ENCODE measurements at places on chromosomes 4 and X.
A peak's percentile ranks its signal among the peaks of the same experiment; 100 is the strongest.

DNA sequence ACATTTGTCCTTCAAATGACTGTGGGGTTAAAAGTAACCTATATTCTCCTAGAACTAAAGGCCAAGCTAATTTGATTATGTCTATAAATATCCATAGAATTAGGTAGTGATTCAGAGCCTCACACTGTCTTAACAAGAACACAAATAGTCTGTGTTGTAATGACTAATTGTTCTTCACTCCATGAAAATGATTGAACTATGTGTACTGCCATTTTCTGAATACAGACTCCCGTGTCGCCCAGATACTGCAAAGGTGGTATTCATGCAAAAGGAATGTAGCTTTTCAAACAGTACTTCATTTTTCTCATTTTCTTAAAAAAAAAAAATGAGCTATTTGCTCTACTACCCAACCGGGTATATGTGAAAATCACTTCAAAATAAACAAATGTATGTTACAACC, 11.3 kb upstream of the PHKA2 start:
- no peak for DNase-seq

DNA sequence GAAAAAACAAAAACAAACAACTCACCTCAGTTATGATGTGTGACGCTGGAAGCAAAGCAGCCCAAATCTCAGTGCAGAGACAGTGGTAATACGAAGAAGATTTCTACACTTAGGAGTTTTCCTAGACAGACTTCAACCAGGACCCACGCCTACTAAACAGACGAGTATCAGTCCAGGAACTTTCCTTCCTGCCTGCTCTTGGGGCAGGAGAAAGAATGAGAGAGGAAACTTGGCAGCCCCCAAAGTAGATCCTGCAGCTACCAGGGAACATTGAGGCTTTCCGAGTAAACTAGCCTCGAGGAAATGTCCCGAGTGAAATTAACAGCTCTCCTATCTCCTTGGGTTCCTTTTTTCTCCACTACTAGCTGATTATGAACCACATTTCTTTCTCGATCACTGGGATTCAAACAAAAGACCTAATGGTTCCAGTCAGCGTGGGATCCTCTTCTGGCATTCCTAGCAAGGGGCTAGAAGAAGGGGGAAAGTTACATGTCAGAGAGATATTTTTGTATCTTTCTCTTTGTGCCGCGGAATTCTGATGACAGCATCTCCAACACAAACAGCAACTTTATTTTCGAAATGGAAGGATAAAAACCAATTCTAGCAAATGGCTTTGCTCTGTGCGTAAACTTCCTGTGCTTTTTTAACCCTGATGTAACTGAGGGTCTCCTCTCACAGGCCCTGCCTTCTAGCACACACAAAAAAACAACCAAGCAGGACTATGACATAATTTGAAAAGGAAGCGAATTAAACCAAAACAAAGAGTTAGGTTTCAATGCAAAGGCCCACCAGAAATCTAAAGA, 53.2 kb downstream of the PPM1K start:
- no peak for DNase-seq

DNA sequence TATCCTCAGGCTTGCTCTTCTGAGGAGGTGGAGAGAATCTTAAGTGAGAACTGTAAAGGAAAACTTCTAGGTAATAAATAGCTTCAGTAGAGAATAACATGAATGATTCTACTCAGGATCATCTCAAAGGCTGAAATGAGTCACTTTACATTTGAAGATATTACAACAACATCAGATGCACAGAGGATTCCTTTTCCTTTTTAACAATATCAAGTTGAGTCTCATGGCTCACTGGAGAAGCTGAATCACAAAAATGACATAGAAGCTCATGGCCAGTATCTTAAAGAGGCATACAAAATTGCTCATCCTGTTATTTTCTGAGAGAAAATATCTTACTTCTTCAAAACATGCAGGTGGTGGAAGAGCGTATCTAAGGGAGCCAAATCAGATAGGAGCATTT, 72.5 kb upstream of the EMCN start:
- no peak for DNase-seq

DNA sequence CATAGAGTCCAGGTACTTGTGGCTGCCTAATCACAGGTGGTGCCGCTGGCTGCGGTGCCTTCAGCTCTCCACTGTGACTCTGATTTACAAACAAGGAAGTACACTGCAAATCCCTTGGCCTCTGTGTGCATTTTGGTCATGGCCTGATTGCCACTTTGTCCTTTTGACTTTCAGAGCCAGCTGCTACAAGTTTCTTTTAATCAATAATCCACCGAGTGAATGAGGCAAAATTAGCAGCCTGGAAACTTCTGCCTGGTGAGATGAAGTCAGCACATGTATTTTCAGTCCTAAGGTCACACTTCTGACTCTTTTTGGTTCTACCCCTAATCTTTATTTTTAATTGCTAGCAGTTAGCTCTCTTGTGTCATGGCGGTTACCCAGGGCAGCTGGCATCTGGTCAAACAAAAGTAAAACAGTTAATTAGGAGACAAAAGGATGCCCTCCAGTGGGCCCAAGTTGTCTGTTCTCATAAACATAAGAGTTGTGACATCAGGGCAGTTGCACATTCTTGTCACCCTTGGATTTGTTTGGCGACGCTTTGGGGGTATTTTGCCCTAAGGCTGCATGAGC, 62.3 kb upstream of the LNX1 start:
- peak; percentile 74 for DNase-seq

GRCh38 chr4:47032405-47033106, 1.2 kb downstream of the GABRB1 start:
- DNase-seq = peak; percentile 2

DNA sequence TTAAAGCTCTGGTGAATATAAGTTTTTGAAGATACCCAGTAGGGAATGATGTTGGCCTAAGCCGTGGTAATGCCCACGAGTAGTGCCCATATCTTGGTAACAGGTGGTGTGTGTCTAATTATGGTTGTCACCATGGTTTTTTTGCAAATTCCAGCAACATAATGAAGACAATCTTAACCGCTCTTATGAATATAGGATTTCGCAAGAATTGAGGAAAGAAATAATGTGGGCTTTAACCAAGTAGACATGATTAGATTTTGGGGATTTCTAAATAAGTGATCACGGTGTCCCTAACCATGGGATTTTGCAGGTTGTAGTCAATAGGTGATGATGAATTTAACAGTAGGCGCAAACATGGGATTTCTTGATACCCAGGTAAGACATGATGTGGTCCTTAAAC, 2.5 kb downstream of the ATXN3L start:
- no peak for DNase-seq

GRCh38 chr4:146674829-146675570, 36.3 kb downstream of the POU4F2 start:
- DNase-seq = no peak

DNA sequence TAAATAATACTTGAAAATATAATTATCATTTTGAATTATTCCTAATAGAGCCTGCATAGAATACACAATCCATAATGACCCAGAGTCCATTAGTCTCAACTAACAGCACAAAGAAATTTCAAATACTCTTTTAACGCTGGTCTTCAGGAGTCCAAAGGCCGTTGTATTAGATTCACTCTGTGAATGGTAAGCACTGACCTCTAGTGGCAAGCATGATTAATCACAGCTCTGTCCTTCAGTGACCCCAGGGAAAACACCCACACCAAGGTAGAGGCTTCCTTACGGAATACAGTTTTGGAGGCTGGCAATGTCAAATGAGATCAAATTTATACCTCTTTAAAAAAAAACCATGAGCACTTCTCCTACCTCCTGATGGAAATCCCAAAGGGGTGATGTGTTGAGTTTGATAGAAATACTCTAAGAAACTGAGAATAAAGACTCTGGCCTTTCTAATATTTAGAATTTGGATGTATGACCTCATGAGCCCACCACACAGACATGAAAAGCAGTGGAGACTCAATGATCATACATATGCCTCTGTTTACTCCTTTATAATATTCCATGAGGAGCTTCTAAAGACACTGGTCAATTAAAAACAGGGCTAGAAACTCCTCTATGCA, 147.2 kb upstream of the DKK2 start:
- peak; percentile 28 for DNase-seq

GRCh38 chr4:130233377-130234047, 1137.6 kb downstream of the C4orf33 start:
- DNase-seq = no peak

DNA sequence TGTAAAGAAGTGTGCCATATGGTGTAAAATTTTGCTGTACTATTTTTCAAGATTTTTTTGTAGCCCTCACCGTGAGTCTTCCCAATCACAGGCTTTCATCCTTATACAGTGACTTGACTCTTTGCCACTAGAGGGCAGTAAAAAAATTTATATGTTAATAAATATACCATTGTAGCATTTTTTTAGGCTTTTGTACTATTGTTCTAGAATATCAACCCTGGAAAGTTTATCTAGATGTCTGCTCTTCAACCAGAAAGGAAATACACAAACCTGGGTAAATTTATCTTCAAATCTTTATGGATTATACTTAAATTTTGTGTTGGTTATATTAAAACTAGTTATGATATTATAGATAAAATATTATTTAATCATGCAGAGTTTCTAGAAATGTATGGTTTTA, 235.3 kb downstream of the TENM3 start:
- DNase-seq = peak; percentile 57

GRCh38 chr4:69039071-69039470, 57.2 kb upstream of the UGT2B7 start:
- DNase-seq = no peak

- DNase-seq = no peak
Measured at GRCh38 chr4:132792310-132792709, 356.8 kb upstream of the PCDH10 start.

DNA sequence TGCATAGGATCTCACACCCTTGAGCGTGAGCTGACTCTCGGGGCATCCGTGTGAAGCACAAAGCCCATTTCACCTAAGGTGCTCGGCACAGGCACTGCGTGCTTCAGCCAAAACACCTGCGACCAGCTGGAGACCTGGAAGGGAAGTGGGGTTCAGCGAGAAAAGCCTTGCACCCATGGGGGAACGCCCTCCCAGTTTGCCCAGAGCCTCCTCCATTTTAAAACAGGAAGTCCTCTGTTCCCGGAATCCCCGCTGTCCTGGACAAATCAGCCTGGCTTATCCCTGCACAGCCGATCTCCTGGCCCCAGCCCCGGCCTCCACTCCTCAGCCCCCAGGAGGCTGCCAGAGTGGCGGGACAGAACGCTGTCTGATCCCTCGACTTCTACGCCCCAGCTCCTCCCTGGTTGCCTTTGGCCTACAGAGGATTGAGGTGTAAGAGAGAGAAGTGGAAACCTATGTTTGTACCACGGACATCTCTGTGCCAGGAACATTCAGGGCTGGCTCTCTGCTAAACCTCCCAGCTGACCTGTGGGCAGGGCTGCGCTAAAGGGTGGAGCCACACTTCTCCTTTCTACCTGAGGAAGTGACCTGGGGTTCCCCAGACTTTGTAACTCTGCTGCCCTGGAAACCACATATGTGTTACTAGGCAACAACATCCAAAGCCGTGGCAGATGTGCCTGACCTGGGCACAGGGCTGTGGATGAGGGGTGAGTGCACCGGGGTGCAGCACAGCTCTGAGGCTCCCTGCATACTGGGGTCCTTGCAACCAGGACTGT, 3.8 kb upstream of the C4orf50 start:
- DNase-seq = no peak

GRCh38 chr4:19241895-19242294, 1009.8 kb upstream of the SLIT2 start:
- DNase-seq = no peak

DNA sequence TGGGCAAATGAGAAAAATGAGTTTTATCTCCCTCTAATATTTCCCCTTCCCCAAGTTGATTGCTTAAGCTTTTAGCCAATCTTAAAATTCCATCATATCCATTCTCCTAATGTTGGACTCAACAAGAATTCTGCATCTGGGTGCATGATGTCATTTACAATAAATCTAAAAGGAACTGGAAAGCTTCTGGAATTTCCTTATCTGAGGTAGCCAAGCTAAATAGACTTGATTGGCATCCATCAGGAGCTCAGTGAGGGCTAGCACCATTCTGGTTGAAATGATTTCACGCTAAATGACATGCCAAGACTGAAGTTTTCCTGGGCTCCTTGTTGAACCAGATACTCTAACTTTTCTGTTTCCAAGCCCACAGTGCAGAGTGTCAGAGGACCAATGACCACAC, 110.3 kb upstream of the SCML1 start:
- no peak for DNase-seq

- DNase-seq = no peak
Measured at GRCh38 chr4:33025236-33025635, 2305.1 kb downstream of the PCDH7 start.

GRCh38 chrX:54208531-54208930, 25.5 kb upstream of the FAM120C start:
- DNase-seq = no peak

DNA sequence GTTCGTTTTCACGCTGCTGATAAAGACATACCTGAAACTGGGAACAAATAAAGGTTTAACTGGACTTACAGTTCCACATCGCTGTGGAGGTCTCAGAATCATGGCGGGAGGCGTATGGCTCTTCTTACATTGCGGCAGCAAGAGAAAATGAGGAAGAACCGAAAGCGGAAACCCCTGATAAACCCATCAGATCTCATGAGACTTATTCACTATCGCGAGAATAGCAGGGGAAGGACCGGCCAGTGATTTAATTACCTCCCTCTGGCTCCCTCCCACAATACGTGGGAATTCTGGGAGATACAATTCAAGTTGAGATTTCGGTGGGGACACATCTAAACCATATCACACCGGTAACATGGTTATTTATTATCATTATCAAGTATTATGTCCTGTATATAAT, 2204.5 kb downstream of the ARAP2 start:
- no peak for DNase-seq

- no peak for DNase-seq
Measured at GRCh38 chrX:96683997-96684338, 674 bp upstream of the DIAPH2 start.

GRCh38 chrX:135463937-135464336, 42.2 kb downstream of the SMIM10L2A start:
- no peak for DNase-seq

DNA sequence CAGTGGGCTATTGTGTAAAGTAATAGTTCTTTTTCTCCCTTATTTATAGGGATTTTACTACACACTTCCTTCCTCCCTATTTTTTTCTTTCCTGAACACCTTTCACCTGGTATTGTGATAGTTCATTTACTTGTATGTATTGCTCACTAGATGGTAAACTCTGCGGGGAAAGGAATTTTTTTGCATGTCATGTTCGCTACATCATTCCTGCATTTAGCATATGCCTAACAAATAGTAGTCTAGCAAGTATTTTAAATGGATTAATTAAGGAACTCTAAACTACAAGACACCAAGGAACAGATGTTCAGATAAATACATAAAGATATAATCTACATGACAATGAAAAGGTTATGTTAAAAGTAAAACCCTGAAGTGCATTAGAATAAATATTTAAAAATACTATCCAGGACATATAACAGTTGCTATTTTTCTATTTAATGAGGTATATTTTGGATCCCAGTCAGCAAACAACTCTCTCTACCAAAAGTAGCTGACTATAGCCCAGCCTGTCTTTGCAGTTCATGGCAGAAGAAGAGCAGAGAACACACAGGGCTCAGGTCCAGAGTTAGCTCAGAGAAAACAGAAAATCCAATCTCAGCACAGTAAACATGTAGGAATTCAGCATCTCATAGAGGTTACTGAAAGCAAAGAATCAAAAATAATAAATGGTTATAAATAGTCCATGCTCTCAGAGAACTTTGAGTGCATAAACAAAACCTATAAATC, 87.8 kb downstream of the PACRGL start:
- no peak for DNase-seq

GRCh38 chr4:123444290-123444731, 47.7 kb downstream of the SPRY1 start:
- no peak for DNase-seq

GRCh38 chr4:146428298-146428697, 93.4 kb downstream of the SLC10A7 start:
- no peak for DNase-seq
